ENCODE measurements at places on chromosomes 3 and 15.

- DNase-seq: no peak
These were observed 13.9 kb upstream of the DPPA4 start for GRCh38 chr3:109351231-109351630.

DNA sequence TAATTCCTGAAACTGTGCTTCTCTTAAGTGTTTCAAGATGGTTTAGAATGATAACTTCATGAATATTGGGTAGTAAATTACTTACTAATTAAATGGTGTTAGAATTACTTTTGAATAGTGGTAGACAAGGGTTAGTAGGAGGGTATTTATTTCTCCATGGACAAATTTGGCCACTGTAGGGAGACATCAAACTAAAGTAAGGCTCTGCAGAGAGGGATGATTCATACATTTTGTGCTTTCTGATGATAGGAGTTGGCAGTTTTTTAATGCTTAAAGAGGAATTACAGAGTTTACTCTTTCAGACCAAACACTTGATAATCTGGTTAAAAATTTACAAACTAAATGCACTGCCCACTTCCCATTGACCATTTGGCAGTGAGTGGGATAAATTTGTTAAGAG is 127.6 kb downstream of the NAALADL2 start:
- DNase-seq: no peak

GRCh38 chr3:114327665-114328064 is 33.8 kb downstream of the TIGIT start:
- DNase-seq: no peak

DNA sequence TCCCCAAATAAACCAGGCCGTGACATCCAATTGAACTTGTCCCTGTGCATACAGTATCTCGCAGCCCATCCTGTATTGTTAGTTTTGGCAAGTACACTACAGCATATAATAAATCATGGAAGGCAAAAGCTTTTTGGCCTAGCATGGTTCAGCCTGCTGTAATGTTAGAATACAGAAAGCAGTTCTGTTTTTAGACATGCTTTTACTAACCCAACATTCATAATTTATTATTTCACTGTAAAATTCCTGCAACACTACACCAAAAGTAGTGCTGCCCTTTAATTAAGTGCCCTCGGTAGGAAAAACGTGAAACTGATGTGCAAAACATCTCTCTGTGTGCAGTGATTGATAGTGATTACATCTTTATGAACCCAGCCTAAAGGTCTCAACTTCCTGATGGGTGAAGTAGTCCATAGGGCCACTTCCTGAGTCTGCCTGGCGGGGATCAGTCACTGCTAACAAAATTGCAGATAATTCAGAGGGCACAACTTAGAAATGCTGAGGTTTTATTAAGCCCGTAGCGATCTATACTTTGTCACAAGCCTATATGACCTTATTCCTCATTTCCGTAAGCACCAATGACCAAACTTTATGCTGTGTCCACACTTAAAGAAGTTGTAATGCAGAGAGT is 227.8 kb downstream of the CDIN1 start:
- DNase-seq: no peak

GRCh38 chr3:69425249-69425648 is 39.4 kb upstream of the FRMD4B start:
- no peak for DNase-seq
